ENCODE measurements at places on chromosomes 11 and 22.

DNA sequence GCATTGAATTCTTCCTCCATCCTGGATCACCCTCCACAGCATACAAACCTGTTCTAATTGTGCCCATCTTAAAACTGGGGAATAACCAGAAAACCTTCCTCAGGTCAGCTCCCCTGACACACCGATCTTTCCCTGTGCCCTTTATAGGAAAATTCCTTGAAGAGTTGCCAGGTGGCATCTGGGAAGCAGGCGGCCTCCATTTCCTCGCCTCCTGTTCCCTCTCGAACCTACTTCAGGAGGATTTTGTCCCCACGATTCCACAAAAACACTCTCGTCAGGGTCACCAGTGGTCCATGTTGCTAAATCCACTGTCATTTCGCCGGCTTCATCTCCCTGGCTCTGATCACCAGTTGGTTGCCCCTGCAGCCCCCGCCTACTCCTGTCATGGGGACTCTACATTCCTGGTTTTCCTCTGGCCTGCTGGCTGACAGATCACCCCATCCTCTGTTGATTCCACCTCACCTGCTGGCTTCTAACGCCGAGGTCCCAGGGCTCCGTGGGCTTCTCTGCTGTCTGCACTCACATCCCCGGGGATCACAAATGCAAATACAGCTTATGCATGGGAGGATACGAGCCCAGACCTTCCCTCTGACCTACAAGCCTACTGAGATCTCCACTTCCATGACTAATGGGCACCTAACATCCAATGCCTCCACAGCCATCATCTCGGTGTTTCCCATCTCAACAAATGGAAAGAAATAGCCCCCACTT lies 92.5 kb upstream of the PRDM11 start:
- DNase-seq: no peak

DNA sequence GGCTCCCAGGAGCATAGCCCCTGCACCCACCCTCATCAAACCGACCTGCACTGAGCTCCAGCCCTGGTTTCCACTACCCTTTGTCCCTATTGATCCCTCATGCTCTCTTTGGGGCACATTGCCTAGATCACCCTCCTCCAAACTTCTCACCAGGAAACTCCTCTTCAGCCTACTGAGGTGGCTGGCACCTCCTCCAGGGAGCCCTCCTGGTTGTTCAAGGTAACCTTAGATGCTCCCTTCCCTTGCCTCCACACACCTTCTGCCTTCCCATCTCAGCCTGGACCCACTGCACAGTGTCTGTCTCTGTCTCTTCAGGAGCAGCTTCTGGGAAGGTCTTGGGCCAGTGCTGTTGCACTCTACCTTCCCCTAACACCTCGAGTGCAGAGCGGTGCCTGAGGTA lies 15.8 kb upstream of the WNT7B start:
- DNase-seq: no peak

DNA sequence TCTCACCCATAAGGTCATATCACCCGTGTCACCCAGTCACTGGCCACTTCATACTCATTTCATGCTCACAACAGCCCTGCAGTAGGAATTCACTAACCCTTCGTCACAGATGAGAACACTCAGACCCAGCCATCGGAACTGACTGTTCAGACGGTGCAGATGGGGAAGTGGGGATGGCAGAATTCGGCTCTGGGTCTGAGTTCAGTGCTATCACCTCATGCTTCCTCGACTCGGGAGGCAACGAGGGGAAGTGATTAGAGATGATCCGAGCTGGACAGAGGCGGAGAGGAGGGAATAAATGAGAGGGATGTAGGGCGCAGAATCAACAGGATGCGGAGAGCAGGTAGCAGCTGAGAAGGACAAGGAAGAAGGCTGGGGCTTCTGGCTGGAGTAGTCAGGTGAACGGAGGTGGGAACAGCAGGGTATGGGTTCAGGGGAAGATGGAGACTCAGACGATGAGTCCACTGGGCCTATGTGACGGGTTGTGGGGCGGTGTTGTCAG lies 4.7 kb downstream of the B3GNT6 start:
- DNase-seq: no peak

- DNase-seq: no peak
These were observed 4.9 kb downstream of the MMP13 start for GRCh38 chr11:102950622-102951081.

- no peak for DNase-seq
These were observed 40.7 kb downstream of the ARFGAP3 start for GRCh38 chr22:42816336-42816735.

- no peak for DNase-seq
These were observed 2082.7 kb upstream of the RAG2 start for GRCh38 chr11:38680746-38681145.

GRCh38 chr22:36760786-36761185 lies 15.1 kb downstream of the IFT27 start:
- no peak for DNase-seq
